T-helper 1 cell (primary cell): ENCODE measurements at places on chromosomes 1 and 21.

DNA sequence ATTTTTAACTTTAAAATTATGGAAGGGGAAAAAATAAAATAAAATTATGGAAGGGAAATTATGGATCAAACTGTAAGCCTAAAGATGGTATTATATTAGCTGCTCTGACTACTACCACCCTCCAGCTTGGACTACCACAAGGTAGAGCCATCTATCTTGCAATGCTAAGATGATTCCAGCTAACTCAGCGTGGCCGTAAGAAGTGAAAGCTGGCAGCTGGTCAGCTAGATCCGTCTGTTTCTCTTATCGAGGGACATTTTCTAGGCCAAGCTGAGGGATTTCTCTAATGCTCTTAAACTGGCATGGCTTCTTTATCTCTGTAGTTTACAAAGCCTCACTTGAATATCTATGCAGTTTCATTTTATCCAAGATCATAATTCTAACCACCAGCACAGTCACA lies 31.5 kb downstream of the LYST start:
- DNase-seq, result no peak

DNA sequence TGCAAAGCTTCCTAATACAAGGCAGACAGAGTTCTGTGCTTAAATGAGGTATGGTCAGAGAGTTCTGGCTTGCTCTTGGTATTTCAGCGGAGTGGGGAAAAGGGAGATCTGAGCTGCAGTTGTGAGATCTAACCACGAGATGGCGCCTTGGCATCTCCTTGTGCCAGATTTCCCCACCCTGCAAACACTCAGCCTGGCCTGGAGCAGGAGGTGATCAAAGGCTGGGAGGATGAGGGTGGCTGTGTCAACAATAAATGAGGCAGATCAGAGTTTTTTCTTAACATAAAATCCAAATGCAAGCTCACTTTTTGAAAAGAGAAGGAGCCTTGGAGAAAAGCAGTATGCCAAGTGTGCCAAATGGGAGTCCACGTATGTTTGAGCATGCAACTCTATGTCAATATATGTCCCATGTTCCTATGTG lies 4.1 kb upstream of the TFAP2E start:
- peak; percentile 62 for DNase-seq

DNA sequence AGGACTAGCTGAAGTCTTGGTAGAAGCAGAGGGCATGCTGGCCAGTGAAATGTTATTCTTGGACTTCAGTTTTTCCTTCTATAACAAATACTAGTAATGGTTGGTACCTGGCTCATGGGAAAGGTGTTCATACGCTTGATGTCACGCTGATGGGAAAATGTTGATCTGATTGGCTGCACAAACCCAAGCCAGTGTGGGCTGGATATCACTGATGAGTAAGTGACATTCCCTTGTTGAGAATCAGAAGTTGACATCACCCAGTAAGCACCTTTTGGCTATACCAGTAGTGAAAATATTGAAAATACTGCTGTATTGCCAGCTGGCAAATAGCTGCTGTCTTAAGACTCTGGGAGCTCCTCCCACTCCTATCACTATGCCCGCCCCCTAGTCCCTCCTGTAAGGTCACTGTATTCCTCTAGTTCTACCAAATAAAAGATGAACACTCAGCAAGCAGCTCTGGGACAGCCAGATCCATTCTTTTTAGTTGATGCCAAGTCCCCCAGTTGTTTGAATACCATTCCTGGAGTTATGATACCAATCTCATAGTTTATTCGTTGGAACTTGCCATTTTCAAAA lies 168.2 kb downstream of the GRIK1 start:
- no peak for DNase-seq

DNA sequence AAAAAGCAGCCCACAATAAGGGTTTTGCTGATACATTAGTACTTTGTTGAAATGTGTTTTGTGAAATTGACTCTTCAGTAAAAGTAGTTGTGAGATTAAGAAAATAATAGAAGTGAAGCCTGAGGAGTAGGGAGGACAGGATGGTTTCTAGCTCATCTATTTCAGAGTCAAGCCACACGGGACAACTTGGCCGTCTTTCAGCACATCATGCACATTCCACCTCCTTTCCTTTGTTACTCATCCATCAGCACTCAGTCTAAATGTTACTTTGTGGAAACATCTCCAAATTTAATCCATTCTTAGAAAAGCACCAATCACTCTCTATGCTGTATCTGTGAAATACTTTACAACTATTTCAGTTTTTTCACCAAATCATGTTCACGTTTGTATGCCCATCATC lies 223.3 kb downstream of the FGGY start:
- DNase-seq, result no peak

GRCh38 chr1:147515045-147515869 lies 26.0 kb upstream of the BCL9 start:
- no peak for DNase-seq

- DNase-seq, result no peak
Observed at GRCh38 chr1:3774946-3775489, 2.5 kb downstream of the SMIM1 start.

- no peak for DNase-seq
Observed at GRCh38 chr1:22334860-22335550, 116.6 kb upstream of the ZBTB40 start.

DNA sequence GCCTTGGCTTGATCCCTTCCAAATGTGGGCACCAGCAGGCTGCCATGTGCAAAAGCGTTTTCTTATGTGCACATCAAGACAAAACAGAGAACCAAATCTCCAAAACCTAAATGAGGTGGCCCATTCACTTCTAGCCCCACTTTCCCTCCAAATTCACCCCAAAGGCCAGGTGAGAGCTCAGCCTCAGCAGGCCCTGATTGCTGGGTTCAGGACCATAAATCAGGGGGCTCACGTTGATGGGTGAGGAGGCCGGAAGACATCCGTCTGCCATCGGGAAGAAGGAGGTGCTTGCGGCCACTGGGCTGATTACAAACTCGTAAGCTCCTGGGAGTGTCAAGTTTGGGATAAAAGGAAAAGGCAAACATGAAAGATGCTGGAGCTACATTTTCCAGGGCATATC lies 86.7 kb upstream of the CLDN14 start:
- no peak for DNase-seq

DNA sequence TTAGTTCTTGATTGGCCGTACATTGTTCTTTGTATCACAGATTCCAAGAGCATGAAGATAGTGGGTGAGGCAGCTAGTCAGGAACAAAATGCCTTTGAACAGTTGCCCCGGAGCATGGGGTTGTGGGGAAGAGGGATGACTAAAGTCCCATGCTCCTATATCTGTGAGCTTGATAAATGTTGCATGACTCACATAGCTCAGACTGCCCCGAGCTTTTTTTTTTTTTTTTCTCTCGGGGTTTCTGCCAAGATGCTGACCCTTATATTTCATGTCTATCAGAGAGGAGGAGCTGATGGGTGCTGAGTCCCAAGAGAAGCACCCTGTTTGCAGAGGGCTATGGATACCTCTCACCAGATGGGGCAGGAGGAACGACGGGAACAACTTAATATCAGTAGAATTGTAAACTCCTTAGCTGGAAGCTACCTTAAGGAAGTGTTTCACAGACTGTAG lies 40.6 kb downstream of the SRRM1 start:
- DNase-seq, result no peak

DNA sequence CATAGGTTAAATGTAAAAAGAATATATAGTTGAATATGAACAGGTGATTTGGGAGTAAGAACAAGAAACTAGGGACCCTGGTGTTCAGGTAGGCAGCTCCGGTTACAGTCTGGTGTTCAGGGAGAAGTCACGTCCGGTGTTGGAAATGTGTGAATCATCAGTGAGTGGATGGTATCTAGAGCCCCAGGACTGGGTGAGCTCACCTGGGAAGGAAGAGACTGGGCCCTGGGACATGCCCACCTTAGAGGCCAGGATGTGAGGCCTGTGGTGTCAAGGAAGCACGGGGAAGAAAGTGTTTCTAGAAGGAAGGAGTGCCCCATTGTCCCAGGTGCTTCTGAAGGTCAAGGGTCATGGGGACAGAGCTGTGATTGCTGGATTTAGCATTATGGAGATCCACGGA lies 1.5 kb upstream of the GJB3 start:
- no peak for DNase-seq

DNA sequence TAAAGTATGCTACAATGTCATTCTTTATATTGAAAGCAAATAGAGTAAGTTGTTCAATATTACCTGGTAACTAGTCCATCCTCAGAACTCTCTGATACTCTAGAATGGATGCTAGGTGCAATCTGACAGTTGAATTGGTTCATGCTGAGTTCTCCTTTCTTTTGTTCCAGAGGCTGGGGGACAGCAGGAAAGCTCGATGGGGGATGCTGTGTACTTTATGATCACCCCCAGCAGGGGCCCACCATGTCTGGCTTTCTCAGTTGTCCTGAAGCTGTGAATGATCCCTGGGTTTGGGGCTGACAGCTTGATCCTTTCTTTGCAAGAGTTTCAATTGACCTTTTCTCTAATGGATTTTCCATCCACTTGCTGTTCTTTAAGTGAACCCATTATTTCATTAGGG lies 22.5 kb downstream of the FMN2 start:
- no peak for DNase-seq

DNA sequence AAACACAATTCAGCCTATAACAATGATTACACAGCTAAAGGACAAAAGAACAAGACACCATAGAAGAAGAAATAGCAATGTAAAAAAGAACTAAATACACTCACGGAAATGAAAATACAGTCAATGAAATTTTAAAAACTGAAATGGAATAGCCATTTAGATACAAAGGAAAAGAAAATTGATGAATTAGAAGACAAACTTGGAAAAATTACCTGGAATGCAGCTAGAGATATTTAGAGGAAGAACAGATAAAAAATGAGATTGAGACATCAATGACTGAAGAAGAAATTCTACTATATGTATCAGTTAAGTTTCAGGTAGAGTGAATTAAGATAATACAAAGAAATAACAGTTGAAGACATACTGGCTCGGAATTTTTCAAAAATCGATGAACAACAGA lies 430.4 kb upstream of the NR5A2 start:
- no peak for DNase-seq

DNA sequence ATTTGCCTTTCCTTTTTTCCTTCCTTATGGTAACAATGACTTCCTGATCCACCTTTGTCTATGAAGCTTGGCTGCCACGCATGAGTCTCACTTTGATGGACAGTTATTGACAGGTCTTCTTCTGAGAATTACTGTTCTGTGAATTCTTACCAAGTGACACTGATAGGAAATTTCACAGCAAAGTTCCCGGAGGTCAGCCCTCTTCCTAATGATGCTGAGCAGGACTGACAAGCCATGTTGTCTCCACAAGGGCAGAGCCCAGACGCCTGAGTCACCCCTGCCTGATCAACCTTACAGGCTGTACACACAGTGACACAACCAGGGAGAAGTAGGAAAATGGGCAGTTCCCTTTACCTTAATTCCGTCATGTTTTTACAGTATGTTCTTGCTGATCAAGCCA lies 44.2 kb downstream of the ZC3H11B start:
- no peak for DNase-seq

DNA sequence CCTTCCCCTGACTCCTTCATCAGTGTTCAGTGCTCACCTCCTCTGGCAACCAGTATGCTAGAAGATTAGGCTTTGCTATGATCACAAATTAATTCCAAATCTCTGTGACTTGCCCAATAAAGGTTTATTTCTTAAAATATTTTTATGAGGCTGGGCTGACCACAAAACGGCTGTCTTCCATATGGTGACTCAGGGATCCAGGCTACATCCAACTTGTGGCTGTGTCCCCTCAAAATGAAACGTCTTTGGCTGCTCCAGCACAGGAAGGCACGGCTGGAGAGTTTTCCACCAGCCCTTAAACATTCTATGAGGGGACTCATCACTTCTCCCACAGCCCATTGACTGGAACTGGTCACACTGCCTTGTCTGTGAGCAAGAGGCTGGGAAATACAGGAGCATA lies 131.5 kb downstream of the HUNK start:
- no peak for DNase-seq

GRCh38 chr1:154799188-154799587 lies 70.9 kb downstream of the KCNN3 start:
- no peak for DNase-seq

DNA sequence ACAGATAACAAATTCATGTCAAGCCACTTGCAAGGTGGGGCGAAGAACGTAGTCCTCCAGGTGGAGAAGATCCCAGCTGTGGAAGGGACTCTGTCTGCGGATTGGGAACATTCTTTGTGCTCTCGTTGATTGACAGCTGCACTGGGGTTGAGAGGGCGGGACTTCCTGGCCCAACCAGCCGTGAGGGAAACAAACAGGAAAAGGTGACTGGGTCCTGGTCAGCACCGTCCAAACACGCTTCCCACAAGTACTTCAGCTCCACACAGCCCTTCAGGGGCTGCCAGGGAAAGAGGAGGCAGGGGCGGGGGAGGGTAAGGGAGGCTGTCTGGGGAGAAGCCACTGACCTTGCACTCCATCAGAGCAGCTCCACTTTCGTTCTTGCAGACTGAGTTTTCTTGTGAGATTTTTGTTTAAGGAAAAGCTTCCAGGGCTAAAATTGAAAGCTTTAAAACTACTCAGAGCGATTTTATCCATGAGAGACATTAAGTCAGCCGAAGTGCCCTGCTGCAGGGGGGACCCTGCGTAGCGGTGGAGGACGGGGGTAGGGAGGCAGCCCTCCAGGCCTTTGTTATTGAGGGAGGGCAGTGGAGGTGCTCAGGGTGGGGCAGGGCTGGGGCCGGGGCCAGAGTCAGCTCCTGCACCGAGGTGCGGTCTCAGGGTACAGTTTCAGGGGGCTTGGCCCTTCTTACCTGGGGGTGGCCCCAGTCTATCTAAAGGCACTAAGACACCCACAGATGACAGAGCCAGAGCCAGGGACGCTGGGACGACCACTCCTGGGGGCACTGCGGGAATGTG lies 21.6 kb upstream of the STUM start:
- no peak for DNase-seq

DNA sequence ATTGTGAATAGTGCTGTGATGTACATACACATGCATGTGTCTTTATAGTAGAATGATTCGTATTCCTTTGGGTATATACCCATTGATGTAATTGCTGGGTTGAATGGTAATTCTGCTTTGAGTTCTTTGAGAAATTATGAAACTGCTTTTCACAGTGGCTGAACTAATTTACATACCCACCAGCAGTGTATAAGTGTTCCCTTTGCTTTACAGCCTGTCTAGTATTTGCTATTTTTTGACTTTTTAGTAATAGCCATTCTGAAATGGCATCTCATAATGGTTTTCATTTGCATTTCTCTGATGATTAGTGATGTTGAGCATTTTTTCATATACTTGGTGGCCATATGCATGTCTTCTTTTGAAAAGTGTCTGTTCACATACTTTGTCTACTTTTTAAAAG lies 54.5 kb upstream of the FAM78B start:
- no peak for DNase-seq

DNA sequence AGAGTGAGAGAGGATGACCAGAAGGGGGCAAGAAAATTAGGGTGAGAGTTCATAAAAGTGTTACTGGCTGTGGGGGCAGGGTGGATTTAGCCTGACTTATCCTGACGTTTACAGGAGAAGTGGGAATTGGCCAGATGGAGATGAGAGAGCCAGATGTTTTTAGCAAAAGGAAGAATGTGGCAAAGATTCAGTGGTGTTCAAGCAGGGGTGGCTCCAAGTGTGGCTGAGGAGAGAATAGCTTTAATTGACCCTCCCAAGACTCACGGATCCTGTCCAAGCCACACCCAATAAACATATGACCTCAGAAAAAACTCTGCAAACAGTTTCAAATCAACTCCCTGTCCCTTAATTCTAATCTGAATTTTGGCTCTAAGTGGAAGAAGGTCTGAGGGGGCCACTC lies 35.2 kb upstream of the EDEM3 start:
- no peak for DNase-seq

- DNase-seq, result no peak
Observed at GRCh38 chr1:215794156-215794555, 227.1 kb downstream of the KCTD3 start.

- no peak for DNase-seq
Observed at GRCh38 chr1:116458695-116459094, 85.7 kb downstream of the ATP1A1 start.

GRCh38 chr21:44395260-44395659 lies 41.8 kb downstream of the TRPM2 start:
- no peak for DNase-seq

GRCh38 chr1:3393987-3394920 lies 60.2 kb upstream of the ARHGEF16 start:
- DNase-seq, result no peak
